ENCODE measurements at places on chromosomes 6 and 20. TPM values are rescaled to one million over a fixed set of nuclear protein-coding genes. Genes with fewer than 3 reads are reported as not detected.

RTF2 gene
- total RNA-seq, result 54.3 TPM

PLA2G7 gene
- total RNA-seq, result not detected

DNA sequence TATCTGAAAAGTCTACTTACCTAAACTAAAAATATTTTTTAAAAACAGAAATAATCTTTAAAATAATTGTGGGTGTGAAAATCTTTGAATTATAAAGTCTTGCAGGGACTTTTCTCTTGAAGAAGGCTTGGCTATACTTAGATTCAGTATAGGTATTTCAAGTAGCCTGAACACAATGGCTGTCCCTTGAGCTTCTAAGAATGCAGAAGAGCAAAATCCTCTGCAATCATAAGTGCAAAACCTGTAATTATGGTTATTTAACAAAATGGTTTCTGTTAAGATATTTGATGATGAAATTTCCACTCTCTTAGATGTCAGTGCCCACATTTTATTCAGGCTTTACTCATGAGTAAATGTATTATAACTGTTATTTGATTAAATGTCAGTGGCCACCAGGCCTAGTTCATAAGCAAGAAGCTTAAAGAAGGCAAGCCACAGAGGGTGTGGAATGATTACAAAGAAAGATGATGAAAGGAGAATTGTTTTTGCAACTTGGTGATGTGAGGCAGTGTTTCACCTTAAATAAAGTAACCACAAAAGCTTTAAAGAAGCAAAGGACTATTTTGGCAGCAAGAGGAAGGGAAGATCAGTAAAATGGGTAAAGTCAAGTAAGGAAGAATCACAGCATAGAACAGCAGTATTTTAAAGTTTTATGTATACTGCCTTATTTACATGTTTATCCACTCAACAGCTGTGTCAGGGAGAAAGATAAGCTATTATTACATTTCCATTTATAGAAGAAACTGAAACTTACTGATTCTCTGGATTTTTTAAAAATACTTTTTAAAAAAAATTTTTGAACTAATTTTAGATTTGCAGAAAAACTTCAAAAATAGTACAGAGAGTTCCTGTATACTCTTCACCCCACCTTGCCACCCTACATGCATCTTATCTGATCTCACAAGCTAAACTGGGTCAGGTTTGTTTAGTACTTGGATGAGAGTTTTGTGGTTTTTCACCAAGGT is 351.2 kb upstream of the RUNX2 start:
- H3K4me1 ChIP-seq, result peaks cover 14% of the 10 kb centered on the region
- DNase-seq, result no peak
- H3K27ac ChIP-seq, result no peak overlapping the region
- H3K4me3 ChIP-seq, result no peak overlapping the region
- H3K36me3 ChIP-seq, result no peaks in the 10 kb centered on the region

- H3K36me3 ChIP-seq, result no peaks in the 10 kb centered on the region
- no peak for DNase-seq
- H3K4me1 ChIP-seq, result no peaks in the 10 kb centered on the region
These were observed 7.0 kb downstream of the SERAC1 start for GRCh38 chr6:158160932-158161539.

DNA sequence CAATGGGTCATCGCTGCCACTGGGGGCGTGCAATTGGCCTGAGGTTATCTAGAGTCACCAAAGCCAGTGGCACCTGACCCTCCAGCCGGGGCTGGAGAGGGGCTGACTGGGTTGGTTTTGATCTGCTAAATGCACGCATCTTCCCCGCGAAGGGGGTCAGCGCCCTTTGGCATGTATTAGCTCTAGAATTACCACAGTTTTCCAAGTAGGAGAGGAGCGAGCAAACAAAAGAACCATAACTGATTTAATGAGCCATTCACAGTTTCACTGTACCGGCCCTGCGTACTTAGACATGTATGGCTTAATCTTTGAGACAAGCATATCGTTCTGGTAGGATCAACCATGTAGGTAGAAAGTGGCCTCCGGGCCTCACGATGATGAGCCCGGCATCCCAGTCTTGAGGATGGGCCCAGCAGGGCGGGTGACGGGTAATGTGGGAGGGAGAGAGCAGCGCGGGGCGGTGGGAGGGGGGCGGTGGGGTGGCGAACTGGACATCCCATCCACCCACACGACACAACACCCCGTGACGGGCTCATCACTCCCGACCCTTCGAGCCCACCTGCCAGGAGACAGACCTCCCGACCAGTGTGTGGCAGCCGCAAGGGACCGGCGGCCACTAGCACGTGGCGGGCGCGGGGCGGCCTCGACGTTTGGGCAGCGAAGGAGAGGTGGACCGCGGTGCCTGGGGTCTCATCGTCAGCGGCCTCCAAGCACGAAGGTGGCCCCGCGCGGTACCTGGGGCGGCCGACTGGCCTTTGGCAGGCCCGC is 1957.5 kb upstream of the DEFB115 start:
- H3K4me1 ChIP-seq, result no peaks in the 10 kb centered on the region
- no peaks in the 10 kb centered on the region for H3K27me3 ChIP-seq
- H3K4me3 ChIP-seq, result no peak overlapping the region
- H3K27ac ChIP-seq, result no peak overlapping the region
- H3K36me3 ChIP-seq, result no peaks in the 10 kb centered on the region

All from tibial nerve (tissue), 4 donors.